Activated T-cell treated with anti-CD3 and anti-CD28 coated beads, Interleukin-2, amount 50 U/mL, for 1 hour (primary cell): ENCODE measurements at places on chromosomes 12 and 14.

DNA sequence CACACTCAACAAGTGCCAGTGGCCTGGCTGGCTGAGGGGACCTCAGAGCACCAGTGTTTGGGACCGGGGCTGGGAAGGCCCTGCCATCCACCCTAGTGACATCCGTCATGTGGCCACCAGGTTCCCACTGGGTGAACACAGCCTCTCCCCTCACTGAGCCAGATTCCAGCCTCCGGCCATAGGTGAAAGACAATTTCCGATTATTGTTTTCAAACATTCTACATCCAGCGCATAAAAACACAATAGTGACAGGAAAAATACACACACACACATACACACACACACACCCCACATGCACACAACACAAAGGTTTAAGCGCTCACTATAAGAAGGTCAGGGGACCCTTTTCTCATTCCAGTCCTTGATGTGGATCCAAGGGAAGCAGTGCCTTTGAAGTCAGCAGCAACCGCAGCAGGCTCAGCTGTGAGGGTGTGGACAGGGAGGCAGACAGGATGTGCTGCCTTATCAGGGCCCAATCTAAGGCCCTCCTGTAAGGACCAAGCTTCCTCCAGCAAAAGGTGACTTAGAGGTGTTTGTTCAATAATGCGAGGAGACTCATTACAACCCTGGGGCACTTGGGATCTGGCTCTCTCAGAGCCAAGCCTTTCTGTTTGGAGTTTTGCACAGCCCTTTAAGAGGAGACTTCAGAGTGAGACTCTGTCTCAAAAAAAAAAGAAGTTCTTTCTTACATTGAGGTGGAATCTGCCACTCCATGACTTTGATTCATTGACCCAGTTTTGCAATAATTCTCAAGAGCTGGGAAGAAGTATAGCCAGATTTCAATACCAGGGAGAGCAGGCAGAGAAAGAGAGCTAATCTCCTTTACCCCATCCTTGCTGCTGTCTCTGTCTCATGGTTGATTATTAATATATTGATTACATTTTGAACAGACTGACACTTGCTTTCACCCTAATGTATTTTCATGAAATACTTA lies 227.8 kb downstream of the ZFP36L1 start:
- DNase-seq = no peak

DNA sequence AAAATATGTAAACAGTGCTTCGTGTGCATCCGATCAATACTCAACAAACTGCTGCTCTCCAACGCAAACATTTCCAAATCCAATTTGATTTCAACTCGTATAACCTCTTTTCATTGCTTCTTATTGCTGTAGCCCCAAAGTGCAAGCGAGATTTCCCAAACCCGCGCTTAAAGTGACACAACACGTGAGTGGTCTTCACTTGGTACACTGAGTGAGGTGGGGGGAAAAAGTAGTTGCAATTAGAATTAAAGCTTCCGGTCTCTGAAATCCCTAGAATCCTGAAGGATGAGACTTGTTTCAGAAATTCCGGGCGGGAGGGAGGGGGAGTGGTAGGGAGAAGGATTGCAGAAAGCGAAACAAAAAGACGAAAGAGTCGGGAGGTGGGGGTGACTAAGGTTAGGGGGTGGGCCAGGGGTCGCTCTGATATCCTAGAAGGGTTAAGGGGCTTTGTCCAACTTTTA lies 387.5 kb downstream of the BCAT1 start:
- DNase-seq = no peak

DNA sequence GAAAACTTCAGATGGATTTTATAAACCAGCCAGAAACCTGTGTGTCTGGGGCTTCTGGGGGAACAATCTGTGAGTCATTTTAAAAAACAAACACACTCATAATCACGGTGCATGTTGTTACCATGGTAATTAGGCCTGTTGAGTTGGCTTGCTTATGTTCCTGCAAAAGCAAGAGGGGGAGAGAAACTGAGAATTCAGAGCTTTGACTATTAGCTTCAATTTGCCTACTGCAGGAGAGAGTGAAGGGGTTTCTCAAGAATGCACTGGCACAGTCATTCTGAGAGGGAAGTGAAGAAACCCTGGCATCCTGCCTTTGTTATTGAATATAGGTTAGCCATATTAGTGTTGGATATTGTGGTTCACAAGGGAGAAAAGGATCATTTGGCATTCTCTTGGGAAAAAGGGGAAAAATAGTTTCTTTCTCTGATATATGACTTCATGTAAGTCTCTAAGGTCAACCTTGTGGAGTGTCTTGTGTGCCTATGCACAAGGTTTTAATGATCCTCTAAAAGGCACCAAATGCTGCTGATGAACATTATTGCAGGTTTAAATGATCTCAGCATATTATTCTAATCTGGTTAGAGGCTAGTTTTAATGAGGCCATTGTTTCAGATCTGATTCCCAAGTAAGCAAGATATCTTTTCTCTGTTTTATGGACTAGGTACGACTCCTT lies 12.9 kb downstream of the GNG2 start:
- no peak for DNase-seq

- DNase-seq = no peak
Observed at GRCh38 chr14:32654106-32654505, 284.6 kb upstream of the NPAS3 start.
